ENCODE measurements at places on chromosomes 16 and 17. TPM values are rescaled to one million over a fixed set of nuclear protein-coding genes. Genes with fewer than 3 reads are reported as not detected.

The FKBP10 gene
- total RNA-seq: 43.3 TPM

The KCTD19 gene
- 1.0 TPM for total RNA-seq

The CA7 gene
- total RNA-seq: not detected

The SLC35G6 gene
- total RNA-seq: not detected

The MPP2 gene
- total RNA-seq: 7.9 TPM

The CHTF8 gene
- total RNA-seq: 54.1 TPM

The NAE1 gene
- total RNA-seq: 69.8 TPM

The CYGB gene
- total RNA-seq: 5.9 TPM

The KRTAP4-4 gene
- total RNA-seq: not detected

The HLF gene
- total RNA-seq: 21.4 TPM
